HFF-Myc (cell line): ENCODE measurements at places on chromosomes 13 and 19.

DNA sequence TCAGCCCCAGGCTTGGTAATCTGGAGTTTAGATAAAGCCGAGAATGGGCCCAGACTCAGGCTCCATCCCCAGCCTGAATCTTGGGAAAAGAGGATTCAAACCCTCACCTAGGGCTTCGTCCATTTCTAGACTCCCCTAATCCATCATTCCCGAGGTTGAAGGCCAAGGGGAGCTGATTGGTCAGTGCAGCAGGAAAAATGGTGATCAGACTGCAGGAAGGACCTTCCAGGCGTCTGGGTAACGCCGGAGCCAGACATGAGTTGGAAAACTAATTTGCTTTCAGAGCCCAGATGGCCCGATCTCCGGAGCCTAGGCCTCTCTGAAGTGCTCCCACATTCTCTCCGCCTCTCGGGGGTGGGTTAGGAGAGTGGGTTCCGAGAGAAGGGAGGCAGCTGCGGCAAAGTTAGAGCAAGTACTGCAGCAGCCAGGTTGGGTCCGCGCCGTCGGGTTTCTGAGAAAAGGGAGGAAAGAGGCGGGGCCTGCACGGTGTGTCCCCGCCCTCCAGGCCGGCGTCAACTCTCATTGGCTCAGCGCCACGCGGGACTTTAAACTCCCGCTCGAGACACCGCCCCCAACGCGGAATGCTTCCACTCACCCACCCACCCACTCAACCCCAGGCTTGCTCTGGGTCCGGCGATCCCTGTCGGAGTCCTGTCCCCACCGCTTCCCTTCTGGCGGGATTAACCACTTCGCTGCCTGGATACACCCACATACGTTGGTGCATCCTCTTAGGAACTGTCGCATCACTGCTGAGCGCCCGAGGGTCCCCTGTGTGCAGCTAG is 788 bp upstream of the RTBDN start:
- DNase-seq = no peak

DNA sequence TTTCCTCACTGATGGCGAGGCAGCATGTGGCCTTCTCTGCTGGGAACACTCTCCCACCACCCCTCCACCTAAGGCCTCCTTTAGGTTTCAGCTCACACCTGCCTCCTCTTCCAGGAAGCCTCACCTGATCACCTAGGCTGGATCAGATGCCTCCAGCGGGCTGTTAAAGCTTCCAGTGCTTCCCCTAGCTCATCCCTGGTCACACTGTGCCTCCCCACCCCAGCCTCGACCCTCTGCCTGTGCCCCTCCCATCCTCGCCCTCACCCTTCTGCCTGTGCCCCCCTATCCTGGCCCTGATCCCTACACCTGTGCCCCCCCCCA is 33.8 kb downstream of the MAP4K1 start:
- DNase-seq = no peak

DNA sequence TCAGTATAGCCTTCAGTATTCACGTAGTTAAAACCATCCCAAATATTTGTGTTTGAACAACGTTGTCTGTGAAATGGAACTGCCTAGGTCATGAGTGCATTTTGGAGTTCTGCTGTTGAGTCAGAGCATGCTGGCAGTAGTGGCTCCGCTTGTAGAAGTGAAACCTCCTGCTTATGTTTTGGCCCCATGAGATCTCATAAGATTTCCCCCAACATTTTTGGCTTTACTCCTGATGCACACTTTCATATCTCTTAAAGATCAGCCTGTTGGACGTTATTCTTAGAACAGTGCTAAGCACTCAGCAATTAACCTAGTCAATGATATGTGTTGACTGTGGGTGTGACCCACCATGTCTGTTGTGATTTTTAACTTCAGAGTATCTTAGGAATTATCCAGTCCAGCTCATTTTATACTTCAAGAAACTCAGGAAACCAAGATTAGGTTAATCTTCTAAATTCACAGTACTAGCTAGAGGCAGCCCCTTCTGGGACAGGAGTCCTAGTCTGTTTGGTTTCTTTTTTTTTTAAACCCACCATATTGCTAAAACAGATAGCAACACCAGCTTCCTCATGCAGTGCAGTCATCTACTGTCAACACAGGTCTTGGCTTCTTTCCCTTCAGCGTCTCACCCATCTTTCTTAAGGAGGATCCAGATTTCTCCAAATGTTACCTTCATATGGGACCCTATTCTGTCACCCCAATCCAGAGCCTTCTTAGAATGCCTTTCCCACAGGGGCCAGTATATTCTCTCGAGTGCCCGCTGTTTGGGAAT is 26.2 kb downstream of the RAP2A start:
- DNase-seq = no peak

- no peak for DNase-seq
Measured at GRCh38 chr13:111622051-111622531, 301.6 kb downstream of the TEX29 start.

DNA sequence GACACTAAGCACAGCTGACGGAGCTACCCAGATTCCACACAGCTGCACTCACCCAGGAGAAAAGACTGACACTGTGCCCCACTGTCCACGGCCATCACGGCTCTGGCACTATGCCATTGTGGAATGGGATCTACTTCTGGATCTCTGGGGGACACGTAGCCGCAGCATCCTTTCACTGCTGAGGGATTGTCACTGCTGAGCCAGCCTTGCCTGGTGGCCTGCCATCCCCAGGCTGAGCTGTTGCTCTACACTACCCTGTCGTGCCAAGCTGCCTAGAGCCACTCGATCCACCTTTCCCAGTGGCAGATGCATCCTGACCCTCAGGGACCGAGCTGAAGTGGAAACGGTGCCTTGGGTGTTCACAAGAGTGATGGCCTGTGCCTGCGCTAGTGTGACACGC is 5.0 kb upstream of the LILRB5 start:
- no peak for DNase-seq

DNA sequence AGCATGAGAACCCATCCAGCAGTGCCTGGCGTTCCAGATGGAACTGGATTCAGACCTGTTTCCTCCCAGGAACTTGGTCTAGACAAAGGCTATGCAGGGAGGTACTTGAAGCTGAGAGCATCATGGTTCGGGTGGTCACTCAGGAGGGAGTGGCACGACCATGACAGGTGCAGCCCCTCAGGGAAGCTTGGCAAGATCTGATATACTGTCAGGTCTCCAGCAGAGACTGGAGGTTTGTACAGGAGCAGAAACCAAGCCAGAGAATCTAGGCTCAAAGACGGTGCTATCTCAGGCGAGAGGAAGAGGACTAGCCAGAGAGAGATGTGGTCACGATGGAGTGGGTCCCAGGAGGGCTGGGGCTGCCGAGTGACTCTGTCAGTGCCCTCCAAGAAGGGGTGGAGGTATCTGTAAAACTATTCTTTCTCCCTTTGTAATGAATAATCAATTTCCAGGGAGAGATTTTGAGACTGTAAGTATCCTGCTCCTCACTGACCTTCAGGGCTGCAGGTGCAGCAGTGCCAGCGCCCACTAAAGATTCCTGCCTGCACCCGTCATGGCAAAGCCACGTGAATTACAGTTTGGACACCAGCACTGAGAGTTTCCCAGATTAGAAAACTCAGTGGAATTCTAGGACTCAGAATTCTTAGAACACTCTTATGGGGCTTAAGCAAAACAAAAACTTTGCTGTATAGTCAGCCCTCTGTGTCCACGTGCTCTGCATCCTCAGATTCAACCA is 10.2 kb upstream of the DCUN1D2 start:
- DNase-seq = no peak

DNA sequence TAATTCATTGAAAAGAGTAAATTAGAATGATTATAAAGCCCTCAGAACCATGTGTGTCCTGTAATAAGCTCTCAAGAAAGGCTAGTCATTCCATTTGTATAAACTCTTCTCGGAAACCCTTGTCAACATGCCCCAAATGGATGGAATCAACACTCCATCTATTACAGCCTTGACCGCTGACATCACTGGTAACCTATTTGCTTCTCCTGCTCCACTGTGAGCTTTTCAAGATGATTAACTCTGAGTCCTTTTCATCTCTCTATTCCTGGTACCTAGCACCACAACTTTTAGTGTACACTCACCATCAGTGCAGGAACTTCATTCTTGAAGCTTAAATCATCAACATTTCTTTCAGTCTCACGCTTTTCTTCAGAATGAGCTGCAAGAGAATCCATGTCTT is 612.0 kb downstream of the DCT start:
- no peak for DNase-seq

DNA sequence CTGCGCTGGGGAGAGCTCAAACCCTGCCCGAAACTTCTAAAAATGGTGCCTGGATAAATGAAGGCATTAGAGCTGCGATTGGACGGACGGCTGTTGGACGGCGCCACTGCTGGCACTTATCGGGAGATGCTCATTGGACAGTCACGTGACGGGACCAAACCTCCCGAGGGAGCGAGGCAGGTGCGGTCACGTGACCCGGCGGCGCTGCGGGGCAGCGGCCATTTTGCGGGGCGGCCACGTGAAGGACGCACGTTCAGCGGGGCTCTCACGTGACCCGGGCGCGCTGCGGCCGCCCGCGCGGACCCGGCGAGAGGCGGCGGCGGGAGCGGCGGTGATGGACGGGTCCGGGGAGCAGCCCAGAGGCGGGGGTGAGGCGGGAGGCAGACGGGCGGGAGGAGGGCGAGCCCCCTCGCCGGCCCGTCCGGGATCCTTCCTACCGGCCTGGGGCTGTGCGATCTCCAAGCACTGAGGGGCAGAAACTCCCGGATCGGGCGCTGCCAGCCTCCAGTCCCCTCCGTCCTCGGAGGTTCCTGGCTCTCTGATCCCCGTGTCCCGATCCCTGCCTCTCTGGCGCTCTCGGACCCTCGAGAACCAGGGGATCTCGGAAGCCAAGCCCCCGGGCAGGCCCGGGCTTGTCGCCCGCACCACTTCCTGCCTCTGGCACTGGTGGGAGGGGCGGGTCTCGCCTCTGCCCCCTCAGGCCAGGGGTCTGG is at the start of gene BAX:
BAX (plus strand) TSS at position 281 of the 713 bp plus-strand sequence; CDS start at position 335, 54 bp downstream.
- peak; percentile 87 for DNase-seq

DNA sequence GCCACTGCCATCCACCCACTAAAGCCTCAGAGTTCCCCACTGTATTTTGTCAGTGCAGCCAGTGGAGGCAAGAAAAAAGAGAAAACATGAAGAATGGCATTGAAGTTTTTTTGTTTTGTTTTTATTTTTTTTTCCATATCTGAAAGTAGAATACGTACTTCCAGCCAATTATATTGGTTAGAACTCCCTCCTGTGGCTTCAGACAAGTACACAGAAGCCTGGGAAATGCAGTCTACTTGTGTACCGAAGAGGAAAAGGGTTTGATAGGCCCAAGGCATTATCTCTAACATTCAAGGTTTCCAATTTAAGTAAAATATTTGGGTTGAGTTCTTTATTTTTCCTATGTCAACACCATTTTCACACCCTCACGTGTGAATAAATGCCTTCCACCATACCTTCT is 696.2 kb upstream of the GPC6 start:
- no peak for DNase-seq

GRCh38 chr19:34393031-34393430 is 11.2 kb upstream of the PDCD2L start:
- DNase-seq = no peak

DNA sequence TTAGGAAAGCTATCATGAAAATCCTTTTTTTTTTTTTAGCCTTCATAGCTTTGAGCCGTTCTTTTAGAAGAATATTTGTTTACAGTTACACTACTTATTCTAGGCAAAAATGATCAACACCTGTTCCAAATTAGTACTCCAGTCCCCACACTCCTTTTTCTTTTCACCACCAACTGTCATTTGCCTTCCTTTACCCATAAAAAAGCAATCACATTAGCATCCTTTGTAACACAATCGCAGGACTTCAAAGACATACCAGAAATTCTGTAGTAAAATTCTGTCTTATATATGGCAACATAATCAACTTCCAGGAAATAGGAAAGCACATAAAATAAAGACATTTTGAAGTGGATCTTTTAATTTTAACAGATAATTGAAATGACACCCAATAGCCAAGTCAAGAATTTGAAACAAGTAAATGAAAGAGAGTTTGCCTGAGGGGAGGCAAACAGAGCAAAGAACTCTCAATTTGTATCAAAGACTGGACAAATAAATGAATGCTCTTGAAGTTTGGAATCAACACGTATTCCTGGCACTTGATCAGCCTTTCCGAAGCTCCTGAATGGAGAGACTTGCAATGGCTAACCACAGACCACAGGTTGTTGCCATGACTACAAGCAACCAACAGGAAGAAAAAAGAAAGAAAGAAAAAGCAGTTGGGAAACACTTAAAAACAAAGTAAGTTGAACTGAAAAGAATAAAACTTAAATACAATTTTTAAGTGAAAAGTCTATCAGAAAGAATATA is 206.8 kb downstream of the PCDH9 start:
- peak; percentile 20 for DNase-seq

DNA sequence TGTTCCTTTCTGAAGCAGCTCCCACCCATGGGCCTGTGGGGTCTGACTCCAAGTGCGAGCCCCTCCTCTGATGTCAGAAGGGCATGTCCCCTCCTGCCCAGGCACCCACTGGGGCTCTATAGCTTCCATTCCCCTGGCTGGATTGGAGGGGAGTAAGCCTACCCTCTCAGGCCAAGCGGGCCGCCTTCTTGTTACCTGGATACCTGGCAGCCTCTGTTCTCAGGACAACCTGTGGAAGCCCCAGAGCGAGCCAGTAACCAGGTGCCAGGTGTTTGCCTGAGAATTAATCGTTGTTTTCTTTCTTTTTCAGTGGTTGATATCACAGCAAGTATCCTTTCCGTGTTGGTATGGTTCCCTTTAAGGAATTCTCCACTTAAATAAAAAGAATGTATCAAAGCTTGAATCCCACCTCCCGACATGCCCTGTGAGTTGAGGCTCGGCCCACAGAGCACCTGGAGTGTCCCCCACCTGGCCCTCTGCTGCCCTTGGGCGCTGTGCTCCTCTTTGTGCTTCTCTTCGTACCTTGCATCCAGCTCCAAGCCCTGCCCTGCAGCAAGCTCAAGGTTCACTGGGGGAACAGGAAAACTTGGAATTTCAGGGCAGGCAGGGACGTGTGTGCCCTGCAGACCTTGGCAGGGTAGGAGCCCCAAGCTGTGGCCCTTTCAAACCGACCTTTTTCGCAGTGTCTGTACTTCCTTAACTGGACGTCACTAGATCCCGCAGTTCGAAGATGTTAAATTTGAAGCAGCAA is 15.0 kb downstream of the MAU2 start:
- DNase-seq = no peak

- DNase-seq = no peak
Measured at GRCh38 chr19:10344780-10345179, 5.4 kb upstream of the ICAM3 start.

- no peak for DNase-seq
Measured at GRCh38 chr19:51327066-51328001, 14.6 kb downstream of the VSIG10L start.

GRCh38 chr13:36668316-36668715 is 5.5 kb upstream of the SERTM1 start:
- no peak for DNase-seq
